ENCODE measurements at places on chromosomes 7 and 10.
A peak's percentile ranks its signal among the peaks of the same experiment; 100 is the strongest.

- no peak for DNase-seq
These were observed 13.9 kb downstream of the PIK3AP1 start for GRCh38 chr10:96706331-96706853.

GRCh38 chr7:2566890-2567678 lies 8.3 kb downstream of the IQCE start:
- peak; percentile 39 for DNase-seq

- no peak for DNase-seq
These were observed 47.5 kb upstream of the KIF5B start for GRCh38 chr10:32103721-32104120.

GRCh38 chr7:132547821-132548220 lies 28.4 kb downstream of the PLXNA4 start:
- no peak for DNase-seq

GRCh38 chr10:51832652-51833383 lies 133.4 kb upstream of the CSTF2T start:
- no peak for DNase-seq

GRCh38 chr10:69434169-69434568 lies 17.1 kb upstream of the TSPAN15 start:
- DNase-seq = no peak

- no peak for DNase-seq
These were observed 646 bp downstream of the SERPINE1 start for GRCh38 chr7:101127460-101128039.

DNA sequence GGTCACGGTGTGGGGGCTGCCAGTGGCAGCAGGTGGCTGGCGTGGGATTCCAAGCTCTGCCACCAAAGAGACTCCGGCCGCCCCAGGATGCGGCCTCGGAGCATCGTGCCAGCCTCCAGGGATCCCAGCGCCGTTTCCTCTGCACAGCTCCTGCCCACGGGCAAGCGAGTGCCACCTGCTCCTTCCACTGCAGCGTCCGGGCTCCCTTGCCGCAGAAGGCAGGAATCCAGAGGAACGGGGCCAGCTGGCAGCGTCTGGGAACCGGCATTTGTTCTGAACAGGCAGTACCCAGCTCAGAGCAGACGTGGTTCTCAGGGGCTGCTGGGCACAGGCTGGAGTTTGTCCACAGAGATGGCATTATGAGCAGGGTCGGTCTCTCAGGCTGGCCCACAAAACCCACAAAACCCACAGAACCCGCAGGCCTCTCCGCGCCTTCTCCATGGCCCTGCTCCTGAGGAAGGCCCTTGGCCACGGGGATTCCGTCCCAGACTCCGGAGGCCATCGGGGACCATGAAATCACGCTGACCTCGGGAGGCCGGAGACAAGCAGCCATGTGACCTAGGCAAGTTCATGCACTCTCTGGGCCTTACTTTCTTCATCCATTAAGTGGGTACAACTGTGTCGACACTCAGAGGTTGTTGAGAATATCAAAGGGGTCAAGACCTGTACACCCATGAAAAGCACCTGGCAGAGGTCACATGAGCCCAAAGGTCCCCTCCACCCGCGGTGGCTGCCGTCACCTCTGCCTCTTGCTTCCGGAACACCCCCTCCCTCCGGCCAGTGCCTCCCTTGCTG lies 72.1 kb upstream of the TNRC18 start:
- DNase-seq = no peak

- DNase-seq = no peak
These were observed 70.4 kb upstream of the APBB1IP start for GRCh38 chr10:26367771-26368170.

GRCh38 chr7:83015916-83016315 lies 146.8 kb downstream of the PCLO start:
- DNase-seq = no peak

DNA sequence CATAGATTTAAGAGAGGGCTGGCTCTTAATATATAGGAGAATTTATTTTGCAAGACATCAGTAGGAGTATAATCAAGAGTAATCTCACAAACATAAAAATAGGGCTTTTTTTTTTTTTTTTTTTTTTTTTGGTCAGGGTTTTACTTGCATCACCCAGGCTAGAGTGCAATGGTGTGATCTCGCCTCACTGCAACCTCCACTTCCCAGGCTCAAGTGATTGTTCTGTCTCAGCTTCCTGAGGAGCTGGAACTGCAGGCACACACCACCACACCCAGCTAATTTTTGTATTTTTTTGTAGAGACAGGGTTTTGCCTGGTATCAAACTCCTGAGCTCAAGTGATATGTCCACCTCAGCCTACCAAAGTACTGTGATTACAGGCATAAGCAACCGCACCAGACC lies 535.3 kb downstream of the CCSER2 start:
- no peak for DNase-seq

DNA sequence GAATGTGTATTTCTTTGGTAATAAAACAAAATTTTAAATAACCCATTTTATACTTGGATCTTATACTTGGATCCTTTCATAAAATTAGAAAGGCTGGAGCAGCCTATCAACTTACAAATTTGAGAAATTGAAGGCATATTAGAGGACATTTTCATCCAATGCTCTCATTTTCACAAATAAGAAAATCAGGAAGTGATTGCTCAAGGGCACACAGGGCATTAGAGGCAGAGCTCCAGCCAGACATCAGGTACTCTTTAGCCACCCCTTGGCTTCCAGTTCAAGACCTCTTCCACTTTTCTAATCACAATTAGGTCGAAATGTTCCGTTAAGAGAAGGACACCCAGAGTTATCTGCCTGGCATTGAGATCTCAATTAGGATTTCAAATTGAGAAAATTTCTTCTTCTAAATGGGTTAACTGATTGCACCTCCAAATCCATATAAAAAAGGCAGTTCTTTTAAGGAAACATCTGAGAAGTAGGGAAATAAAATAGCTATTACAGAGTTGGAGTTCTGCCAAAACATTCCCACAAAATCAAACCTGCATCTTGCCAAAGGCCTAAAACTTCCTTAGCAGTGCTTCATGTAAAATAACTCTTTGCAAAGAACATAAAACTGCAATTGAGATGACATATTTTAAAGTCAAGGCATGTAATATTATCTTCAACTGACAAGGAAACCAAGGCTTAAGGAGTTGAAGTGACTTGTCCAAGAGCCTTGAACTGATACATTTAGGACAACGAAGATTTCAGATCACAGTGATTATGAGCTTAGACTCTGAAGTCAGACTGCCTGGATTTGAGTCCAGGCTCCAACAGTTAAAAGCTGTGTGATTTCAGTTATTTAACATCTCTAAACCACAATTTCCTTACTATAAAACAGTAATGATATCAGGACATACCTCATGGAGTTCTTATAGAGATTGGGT lies 2.4 kb downstream of the ACTA2 start:
- DNase-seq = no peak

GRCh38 chr7:101200504-101200861 lies 353 bp downstream of the MOGAT3 start:
- DNase-seq = no peak

GRCh38 chr10:29870522-29871044 lies 188.8 kb downstream of the JCAD start:
- no peak for DNase-seq

GRCh38 chr10:71771204-71771603 lies 2.1 kb downstream of the VSIR start:
- DNase-seq = no peak

DNA sequence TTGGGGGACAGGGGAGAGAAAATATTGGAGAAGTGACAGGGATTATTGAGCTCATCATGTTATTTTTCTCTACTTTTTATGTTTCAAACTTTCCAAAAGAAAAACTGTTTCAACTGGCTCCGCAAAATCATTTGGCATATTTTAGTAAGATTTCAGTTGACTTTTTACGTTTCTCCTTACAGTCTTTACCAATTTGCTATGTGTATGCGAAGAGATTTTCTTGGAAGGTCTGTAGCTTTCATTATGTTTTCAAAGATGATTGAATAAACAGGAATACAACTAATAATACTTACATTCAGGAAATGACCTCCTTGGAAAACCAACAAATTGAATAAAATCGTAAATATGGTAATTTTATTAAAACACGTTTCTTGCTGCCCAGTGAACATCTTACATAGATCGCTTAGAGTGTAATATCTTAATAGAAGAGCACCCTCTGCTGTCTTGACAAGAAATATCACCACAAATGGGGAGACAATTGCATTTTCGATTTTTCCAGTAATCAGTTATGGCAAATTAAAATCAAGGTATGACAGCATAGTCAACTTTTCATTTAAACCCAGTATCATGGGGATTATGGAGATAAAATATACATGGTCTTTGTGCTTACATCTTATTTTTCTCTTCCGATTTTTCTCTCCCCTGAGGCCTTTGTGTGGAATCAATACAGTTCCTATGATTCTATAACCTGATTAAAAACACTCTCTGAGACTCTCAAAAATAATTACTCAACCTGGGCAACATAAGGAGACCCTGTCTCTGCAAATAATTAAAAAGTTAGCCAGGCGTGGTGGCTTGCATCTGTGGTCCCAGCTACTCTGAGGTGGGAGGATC lies 43.1 kb downstream of the MBL2 start:
- DNase-seq = no peak

GRCh38 chr7:80235334-80235733 lies 100.7 kb downstream of the GNAI1 start:
- DNase-seq = no peak

- DNase-seq = peak; percentile 13
These were observed 25.3 kb downstream of the GARIN1A start for GRCh38 chr7:128697302-128697905.

DNA sequence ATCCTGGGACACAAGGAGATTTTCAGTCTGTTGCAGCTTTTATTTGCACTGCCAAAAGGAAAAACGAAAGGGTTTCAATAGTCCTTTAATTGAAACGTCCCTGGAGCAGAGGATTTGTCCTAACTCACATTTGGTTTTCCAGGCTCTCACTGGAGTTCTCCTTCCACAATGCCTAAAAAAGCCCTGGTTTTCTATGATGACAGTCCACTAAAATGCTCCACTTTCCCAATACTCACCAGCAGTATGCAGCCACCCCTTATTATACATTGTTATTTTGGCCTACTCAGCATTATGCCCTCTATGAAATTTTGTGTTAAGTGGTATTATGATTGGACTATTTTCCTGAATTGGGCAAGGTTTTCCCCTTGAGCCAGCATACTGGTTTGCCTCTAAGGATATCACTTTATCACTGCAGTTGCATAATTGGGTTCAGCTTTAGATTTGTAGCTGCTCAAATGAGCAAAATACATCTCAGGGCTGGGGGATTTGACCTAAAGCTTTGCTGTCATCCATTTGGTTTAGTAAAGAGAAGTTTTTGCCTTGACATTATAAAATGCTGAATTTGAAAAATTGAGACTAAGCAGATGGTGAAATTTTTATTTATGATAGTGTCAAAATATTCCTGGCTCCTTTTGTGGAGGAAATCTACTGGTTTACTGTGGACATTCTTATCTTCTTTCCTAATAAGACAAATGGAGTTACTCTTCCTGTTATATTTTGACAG lies 239.2 kb downstream of the RNLS start:
- no peak for DNase-seq

- DNase-seq = no peak
These were observed 75.5 kb downstream of the ZNF777 start for GRCh38 chr7:149385195-149385950.

GRCh38 chr7:97094284-97094930 lies 23.1 kb upstream of the SDHAF3 start:
- DNase-seq = no peak

DNA sequence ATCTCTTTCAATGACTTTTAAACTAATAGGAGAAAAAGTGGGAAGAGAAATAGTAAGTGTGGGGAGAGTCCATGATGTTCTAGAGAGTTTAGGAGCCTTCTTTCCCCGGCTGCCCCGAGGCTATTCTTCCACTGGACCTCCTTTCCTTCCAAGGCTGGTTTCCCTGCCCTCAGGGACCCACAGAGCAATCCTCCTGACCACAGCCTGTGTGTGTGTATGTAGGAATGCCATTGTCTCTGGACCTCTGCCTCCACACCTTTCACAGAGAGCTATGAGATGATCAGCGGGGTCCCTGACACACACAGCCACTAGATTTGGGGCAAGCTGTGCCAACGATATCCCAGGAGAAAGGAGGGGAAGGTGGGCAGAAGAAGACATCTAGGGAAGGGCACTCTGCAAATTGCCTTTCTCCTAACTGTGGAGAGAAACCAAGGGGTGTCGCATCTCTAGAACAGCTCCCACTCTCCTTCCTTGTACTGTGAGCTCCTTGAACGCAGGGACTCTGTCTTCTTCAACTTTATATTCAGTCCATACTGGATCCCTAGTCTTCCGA lies 13.3 kb upstream of the CHCHD3 start:
- no peak for DNase-seq

DNA sequence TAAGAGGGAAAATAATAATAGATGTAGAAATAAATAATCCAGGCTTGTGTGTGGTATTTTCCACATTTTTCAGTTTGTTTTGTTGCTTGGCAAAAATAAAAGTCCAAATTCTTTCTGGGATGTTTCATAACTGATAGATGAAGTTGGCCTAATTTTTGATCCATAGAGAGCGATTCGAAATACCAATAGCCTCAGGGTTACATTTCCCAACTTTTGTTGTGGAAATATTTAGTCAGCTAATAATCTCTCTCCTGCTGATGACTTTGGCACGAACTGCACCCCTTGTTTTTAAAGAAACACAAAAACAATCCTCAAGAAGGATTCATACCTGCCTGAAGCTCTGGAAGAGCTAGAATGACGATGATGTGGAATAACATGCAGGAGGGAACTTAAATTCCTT lies 483.2 kb downstream of the ADRA2A start:
- DNase-seq = no peak

- DNase-seq = no peak
These were observed 4.0 kb upstream of the GFRA1 start for GRCh38 chr10:116276981-116277380.

DNA sequence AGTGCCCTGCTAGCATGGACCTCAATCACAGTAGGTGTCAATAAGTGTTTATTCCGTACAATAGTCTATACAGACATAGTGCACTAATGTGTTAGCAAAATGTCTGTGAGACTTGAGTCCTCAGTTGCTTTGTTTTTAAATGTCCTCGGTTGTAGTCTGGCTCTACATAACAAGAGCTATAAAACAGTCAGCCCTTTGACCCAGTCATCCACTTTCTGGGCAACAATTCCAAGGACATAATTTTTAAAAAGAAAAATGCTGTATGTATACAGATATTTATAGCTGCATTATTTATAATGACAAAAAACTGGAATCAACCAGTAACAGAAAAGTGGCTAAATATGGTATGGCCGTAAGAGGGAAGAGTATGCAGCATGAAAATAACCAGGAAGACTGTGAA lies 2.8 kb upstream of the PDLIM1 start:
- DNase-seq = no peak

GRCh38 chr7:6649241-6649961 lies 12.3 kb downstream of the ZNF316 start:
- no peak for DNase-seq

DNA sequence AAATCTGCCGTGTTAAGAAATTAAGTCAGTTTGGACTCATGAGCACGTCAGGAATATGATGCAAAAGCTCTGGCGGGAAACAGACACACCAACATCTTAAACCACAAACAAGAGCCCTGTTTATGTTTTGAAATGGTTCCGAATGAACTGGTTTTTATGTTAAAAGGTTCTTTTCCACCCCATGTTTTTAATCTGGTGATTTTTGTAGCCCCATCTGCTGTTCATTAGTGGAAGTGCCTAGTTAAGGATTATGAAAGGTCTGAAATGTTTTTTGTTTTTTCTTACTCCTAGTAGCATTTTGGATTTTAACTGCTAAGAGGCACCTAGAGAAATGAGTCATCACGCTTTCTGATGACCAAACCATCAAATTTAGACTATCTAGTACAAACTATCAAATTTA lies 404.1 kb upstream of the MKI67 start:
- DNase-seq = no peak

GRCh38 chr10:114684822-114685209 lies 26.7 kb upstream of the ABLIM1 start:
- DNase-seq = no peak

GRCh38 chr7:33750177-33750576 lies 155.2 kb upstream of the BMPER start:
- DNase-seq = no peak

GRCh38 chr7:92880212-92881090 lies 44.1 kb upstream of the CDK6 start:
- DNase-seq = peak; percentile 8

Measured in CD4-positive, alpha-beta T cell treated with Interleukin-4 for 4 hours (primary cell).